ENCODE measurements at places on chromosomes 16 and 17.

- DNase-seq: no peak
These were observed 4.8 kb upstream of the MT2A start for GRCh38 chr16:56603589-56603988.

DNA sequence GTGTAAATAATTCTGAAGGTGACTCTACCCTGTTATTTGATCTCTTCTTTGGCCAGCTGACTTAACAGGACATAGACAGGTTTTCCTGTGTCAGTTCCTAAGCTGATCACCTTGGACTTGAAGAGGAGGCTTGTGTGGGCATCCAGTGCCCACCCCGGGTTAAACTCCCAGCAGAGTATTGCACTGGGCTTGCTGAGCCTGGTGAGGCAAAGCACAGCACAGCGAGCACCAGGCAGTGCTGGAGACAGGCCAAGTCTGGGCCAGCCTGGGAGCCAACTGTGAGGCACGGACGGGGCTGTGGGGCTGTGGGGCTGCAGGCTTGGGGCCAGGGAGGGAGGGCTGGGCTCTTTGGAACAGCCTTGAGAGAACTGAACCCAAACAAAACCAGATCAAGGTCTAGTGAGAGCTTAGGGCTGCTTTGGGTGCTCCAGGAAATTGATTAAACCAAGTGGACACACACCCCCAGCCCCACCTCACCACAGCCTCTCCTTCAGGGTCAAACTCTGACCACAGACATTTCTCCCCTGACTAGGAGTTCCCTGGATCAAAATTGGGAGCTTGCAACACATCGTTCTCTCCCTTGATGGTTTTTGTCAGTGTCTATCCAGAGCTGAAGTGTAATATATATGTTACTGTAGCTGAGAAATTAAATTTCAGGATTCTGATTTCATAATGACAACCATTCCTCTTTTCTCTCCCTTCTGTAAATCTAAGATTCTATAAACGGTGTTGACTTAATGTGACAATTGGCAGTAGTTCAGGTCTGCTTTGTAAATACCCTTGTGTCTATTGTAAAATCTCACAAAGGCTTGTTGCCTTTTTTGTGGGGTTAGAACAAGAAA, 5.1 kb downstream of the STH start:
- no peak for DNase-seq

- DNase-seq: peak; percentile 34
These were observed 1.0 kb upstream of the ATP2A3 start for GRCh38 chr17:3965118-3965800.

- DNase-seq: no peak
These were observed 95.7 kb downstream of the ELAC2 start for GRCh38 chr17:12922120-12922519.

- DNase-seq: no peak
These were observed at the start of gene TMC5 for GRCh38 chr16:19417640-19418039. Gene TMC5, plus strand, starts transcription at chr16:19417883. Its CDS starts 22,156 bp downstream, at chr16:19440039.

GRCh38 chr17:72631568-72631948, 460.9 kb downstream of the SLC39A11 start:
- no peak for DNase-seq

GRCh38 chr17:20063665-20064648, 54.8 kb downstream of the SPECC1 start:
- no peak for DNase-seq

DNA sequence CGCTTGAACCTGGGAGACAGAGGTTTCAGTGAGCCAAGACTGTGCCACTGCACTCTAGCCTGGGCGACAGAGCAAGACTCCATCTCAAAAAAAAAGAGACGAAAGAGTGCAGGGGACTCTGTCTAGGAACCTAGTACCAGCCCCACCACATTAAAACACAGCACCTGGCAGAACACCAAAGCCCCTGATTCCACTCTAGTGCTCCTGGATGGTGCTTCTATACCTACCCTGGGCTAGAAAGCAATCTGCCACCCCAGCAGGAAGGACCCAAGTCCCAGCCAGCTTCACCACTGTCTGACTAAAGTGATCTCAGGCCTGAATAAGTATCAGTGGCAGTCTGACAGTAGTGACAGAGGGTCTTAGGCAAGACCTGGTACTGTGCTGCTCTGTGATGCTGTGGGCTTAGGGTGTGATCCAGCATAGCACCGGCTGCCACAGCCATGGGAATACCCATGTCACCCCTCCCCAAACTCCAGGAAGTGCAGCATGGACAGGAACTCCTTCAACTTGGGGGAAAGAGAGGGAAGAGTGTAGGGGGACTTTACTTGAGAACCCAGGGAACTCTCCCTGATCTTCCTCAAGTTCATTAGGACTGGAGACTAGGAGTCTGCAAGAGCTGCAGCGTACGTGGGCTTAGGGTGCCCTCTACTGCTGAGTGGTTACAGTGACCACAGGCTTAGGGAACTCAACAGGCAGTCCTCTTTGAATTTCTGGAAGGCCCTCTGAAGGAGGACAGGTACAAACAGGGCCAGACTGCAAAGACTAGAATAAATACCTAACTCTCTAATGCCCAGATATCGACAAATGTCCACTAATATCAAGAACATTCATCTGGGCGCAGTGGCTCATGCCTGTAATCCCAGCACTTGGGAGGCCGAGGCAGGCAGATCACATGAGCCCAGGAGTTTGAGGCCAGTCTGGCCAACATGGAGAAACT, 30.0 kb upstream of the RNF43 start:
- peak; percentile 17 for DNase-seq

DNA sequence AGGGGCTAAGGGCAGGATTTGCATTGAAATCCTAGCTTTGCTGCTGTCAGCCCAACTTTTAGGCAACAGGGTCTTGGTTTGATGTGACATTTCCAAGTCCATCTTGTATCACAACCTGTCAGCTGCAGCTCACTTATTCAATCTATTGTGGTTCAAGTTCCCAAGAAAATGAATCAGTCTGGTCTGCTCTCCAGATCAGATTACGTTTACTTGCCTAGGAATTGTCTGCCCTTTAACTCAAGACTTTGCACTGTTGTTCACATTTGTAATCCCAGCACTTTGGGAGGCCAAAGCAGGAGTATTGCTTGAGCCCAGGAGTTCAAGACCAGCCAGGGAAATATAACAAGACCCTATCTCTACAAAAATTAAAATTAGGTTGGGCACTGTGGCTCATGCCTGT, 10.0 kb downstream of the STX4 start:
- DNase-seq: no peak

DNA sequence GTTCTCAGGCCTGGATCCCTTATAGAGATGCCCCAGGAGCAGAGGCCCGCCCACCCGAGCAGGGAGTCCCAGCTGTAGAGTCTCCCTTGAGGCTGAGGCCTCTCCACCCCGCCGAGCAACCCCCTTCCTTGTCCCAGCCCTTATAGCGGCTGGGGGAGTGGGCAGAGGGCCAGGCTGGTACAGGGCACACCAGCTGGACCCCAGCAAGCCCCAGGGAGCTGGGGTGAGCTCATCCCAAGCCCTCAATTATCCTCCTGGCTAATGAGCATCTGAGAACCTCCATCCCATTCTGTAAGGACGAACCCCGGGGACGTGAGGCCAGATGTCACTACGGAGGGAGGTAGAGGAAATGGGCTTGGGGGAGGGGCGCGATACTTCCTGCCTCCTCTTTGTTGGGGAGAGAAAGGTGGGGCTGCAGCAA, 3.2 kb upstream of the SNN start:
- no peak for DNase-seq

All from activated T-helper 1 cell treated with anti-CD3 and anti-CD28 coated beads, Interleukin-2, amount 50 U/mL, for 16 hours (primary cell).